Activated CD4-positive, alpha-beta T cell treated with anti-CD3 and anti-CD28 coated beads for 24 hours (primary cell): ENCODE measurements at places on chromosomes 7 and 10.

GRCh38 chr10:89470628-89471027 lies 56.3 kb downstream of the IFIT5 start:
- no peak for DNase-seq

- no peak for DNase-seq
These were observed 719.8 kb downstream of the INHBA start for GRCh38 chr7:40983111-40983510.

GRCh38 chr10:5942474-5942873 lies 34.9 kb downstream of the IL15RA start:
- DNase-seq, result no peak

GRCh38 chr7:74412056-74412455 lies 41.6 kb upstream of the GTF2IRD1 start:
- DNase-seq, result no peak

- DNase-seq, result peak; percentile 44
These were observed 97.9 kb upstream of the IKZF1 start for GRCh38 chr7:50206453-50207250.

DNA sequence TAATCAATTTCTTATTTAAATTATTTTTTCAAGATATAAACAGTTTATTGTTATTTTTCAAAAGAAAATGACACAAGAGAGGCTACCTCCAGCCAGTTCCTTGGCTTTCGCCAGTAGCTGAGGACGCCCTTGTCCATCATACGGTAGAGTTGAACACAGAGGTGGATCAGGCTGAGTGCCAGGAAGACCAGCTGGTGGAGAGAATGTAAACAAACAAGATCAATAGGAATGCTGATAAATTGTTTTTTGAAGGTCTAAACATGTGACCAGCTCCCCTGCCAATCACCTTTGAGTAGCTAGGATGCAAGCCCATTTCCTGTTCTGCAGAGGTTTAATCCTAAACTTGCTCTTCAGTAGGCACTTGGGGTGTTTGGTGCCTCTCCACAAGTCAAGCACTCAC lies 138.9 kb downstream of the PKD1L1 start:
- DNase-seq, result no peak

- DNase-seq, result no peak
These were observed 232.5 kb downstream of the SH2D4B start for GRCh38 chr10:80770239-80770638.

DNA sequence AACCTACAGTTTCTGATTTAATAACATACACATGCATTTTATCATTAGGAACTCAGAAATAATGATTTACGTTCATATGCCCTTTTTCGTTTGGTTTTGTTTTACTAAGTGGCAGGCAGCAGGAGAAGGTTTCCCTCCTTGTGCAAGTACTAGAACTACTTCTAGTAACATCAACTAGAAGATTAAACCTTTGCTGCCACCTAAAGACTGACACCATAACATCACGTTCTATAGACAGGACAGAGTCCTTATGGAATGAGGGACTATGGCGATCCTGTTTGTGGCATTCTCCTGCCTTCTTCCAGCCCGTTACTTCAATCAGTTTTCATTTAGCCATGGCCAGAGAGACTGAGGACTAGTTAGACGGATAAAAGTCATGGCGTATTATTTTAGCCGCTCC lies 53.2 kb downstream of the GAD2 start:
- no peak for DNase-seq

- no peak for DNase-seq
These were observed 70.0 kb downstream of the KLF6 start for GRCh38 chr10:3714967-3715366.

GRCh38 chr10:132369636-132370185 lies 27.3 kb upstream of the PWWP2B start:
- no peak for DNase-seq

- DNase-seq, result no peak
These were observed 118.8 kb downstream of the NRP1 start for GRCh38 chr10:33215635-33216034.

- no peak for DNase-seq
These were observed 54.2 kb downstream of the CDC123 start for GRCh38 chr10:12250181-12250580.

DNA sequence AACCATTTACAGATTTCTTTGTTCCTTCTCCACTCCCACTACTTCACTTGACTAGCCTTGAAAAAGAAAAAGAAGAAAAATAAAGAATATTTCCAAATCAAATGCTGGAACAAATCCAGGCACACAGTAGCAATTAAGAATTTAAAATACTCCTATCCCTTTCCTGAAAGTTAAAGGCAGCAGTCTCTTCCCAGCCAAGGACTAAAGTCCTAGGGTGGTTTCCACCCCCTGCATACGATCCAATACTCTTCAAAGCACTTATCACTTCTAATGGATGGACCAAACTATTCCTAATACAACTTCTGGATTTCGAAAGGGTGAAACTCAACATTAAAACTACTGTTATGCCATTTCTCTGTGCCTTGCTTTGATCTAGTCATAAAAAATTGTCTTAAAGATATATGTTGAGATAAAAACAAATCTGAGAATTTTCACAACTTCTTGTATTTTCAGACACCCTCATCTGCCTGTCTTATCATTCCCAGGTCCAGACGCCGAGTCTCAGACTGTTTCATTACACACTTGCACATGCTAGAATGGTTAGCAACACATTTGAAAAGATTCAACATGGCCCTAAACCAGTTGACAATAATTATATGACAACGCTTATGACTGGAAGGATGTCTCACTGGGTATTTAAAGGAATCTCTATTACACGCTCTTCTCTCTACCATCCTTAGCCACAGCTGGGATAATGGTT lies 13.4 kb downstream of the ELMO1 start:
- DNase-seq, result no peak

- no peak for DNase-seq
These were observed 61.7 kb downstream of the DAGLB start for GRCh38 chr7:6385909-6386560.

DNA sequence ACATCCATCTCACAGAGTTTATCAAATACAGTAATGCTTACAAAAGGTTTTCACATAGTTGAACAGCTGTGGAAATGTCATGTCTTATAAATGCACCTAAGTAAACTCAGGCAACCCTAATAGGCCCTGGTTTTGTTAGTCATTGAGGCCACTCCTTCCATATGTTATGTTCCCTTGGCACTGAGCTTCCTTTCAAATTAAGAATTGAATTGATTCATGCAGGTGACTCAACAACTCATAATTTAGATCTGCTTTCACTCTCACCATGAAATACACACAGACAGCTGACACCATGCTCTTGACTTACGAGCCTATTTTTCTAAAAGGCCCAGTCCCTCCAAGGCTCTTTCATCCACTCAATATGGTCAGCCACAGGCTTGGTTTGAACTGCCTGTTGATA lies 476.9 kb downstream of the KCNMA1 start:
- DNase-seq, result no peak

- no peak for DNase-seq
These were observed 2.3 kb upstream of the RSBN1L start for GRCh38 chr7:77693830-77694583.

DNA sequence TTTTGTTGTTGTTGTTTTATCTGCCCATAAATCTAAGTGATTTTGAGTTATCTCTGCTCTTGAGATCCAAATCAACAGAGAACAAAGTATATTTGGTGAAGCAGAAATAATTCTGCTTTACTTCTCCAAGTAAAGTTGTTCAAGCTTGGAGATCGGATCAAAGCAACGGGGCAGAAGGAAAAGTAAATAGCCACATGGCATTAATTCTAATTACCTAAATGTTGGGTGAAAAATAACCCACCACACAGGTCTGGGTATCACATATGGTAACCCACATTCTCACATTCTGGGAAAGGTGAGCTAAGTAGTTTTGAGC lies 3.1 kb downstream of the NRP1 start:
- DNase-seq, result no peak

DNA sequence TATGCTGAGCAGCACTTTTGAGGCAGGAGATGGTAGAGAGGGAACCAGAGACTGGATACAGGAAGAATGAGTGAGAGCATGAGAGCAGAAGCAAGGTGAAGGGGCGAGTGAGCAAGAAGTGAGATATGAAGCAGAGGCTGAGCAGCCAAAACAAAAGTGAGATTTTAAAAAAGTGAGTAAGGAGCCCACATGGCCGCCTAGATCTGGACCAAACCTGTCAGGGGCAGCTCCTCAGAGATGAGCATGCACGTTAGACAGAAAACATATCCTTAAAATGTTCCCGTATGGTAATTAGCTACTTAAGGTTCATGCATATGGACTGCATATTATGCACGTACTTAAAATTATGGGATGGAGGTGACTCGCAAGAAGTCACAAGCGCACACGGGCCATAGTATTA lies 22.5 kb downstream of the TMEM176A start:
- DNase-seq, result no peak

DNA sequence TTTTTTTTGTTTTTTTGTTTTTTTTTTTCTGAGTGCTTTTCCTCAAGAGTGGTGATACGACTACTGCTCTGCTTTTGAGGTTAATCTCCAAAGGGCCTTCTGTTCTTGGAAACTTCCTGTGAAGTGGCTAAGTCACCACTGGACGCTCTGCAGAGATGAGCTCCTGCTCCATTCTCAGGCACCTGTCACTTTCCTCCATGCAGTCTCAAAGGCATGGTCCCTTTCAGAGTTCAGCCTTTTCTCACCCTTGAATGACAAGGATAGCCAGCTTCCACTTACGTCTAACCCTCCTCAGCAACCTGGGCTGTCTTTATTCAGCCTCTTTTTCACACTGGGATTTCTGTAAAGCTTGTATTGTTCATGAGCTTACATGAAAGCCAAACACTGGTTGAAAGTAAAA lies 65.8 kb downstream of the BMPER start:
- no peak for DNase-seq

DNA sequence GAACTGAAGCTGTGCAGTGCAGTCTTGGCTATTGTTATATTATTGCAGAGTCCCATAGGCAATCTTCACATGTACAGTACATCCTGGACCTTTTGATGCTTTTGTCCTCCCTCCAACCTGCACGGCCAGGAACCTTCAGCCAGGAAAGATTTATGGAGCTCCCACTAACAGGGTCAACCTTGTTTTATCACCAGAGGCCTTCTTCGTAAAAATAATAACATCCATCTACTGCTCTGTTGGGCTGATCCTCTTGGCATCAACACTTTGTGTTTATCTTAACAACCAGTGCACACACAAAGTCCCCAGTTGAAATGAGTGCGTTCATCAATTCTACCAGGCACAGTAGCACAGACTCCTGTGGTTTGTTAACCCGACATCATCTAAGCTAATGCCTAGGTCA lies 72.4 kb downstream of the AGMO start:
- no peak for DNase-seq

- DNase-seq, result no peak
These were observed 904.6 kb upstream of the SORCS1 start for GRCh38 chr10:108069096-108069495.

DNA sequence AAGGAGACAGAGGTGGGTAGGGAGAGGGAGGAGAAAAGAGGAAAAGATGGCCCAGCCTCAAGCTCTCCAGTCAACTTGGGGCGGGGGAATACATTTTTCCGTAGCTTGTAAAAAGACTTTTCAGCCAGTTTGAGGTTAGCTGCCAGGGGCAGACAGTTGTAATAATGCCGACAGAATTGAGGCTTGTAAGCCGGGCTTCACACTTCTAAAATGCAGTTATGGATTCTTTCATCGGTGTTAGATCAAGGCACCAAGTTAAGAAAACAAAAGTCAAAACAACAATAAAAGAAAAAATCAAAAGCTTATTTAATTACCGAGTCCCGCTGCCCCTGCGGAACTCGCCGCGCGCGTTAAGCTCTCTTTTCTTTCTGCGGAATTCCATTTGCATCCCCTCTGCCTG lies 448 bp upstream of the EVX1 start:
- no peak for DNase-seq

DNA sequence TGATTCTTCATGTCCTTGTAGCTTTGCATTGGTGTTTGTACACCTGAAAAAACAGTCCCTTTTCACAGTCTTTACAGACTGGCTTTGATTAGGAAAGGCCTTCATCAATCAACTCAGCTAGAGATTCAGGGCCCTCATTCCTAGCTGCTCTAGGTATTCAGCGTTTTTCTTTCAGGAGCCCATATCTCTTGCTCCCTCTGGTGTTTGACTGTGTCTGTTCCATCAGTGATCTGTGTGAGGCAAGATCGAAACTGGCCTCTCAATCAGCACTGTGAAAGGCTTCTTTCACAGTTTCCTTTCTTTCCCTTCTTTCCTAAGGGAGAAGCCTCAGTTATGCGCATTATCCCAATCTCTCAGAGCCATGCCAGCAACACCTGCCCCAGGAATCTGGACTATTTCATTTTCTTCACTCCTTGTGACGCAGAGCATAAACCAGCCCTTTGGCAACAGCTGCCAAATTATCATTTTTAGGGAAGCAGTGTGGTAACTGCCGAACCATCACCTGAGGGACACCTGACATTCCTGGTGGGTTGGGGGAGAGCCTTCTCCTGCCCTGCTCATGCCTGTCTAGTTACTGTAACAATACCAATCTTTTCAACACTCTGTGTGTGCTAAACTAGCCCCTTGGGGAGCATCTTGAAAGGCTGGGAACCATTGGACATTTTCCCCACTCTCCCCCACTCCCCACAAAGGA lies 75.7 kb upstream of the CCDC71L start:
- DNase-seq, result peak; percentile 47

GRCh38 chr7:121494516-121494915 lies 98.4 kb upstream of the FAM3C start:
- DNase-seq, result no peak

- DNase-seq, result no peak
These were observed 22.1 kb downstream of the ANTXRL start for GRCh38 chr10:46308666-46309450.

GRCh38 chr10:13515467-13515866 lies 13.3 kb downstream of the BEND7 start:
- DNase-seq, result no peak

DNA sequence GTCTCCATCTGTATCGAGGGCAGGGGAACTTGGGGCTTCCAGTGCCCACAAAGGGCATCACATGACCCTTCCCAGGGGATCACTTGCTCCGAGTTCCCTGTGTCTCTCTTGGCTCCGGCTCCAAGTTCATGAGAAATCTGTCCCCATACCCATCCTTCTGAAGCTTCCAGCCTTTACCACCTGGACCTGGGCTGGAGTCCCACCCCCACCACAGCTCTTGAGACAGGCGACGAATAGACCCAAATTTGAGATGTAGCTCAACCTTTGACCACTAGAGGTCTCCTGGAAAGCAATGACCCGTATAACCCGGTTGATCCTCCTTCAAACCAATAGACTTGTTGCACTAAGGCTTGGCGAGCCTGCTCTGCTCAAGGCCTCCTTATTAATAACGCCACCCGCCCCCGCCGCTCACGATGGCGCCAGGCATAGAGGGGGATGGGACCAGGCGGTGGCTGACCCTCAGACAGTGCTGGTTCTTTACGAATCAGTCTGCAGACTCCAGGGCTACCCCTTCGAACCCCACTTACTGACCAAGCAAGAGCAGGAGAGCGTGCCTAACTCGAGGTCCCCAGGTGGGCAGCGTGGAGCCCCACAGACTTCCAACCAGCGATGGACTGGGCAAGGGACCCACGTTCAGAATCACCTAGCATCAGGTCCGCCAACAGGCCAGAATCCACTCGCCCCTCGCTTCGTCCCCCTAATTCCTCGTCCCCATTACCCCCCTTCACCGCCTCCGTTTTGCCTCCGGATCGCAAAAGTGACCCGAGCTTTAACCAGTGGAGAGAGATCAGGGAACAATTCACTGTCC lies 4.4 kb upstream of the ARID5B start:
- no peak for DNase-seq

GRCh38 chr7:47672271-47672791 lies 90.4 kb upstream of the TNS3 start:
- DNase-seq, result no peak

GRCh38 chr10:42960991-42961795 lies 115.7 kb upstream of the RET start:
- no peak for DNase-seq
